ENCODE measurements at places on chromosomes 2 and 18.

DNA sequence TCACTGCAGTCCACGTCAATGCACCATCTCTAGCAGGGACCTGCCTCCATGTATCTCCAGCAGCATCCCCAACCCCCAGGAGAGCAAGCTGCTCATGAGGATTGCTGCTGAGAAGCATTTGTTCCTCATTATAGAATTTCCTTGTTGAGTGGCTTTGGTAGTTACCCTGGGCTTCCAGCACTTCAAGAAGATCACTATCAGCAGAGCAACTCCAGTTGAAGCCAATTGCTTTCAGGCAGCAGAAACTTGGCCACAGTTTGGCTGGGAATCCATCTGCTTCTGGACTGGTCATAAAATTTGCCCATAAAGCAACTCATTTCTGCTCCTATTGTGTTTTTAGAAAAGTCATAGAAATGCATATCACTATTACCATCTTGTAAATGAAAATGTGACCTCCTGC lies 17.4 kb downstream of the TRPM8 start:
- DNase-seq = no peak

DNA sequence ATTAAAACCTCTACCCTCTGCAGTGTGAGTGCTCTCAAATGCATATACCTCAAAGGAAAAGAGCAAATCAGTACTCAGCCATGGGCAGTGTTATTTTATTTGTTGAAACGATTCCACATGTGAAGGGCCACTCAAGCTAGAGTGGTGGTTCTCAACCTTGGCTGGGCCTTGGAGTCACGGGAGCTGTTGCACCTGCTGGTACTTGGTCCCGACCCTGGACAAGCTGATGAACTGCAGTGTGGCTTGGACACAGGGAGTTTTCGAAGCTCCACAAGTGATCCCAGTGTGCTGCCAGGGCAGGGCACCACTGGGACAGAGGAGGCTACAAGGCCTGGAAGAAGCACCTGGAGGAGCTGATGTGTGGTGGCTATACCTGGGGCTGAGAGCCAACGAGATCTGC lies 19.7 kb downstream of the GNLY start:
- DNase-seq = no peak

DNA sequence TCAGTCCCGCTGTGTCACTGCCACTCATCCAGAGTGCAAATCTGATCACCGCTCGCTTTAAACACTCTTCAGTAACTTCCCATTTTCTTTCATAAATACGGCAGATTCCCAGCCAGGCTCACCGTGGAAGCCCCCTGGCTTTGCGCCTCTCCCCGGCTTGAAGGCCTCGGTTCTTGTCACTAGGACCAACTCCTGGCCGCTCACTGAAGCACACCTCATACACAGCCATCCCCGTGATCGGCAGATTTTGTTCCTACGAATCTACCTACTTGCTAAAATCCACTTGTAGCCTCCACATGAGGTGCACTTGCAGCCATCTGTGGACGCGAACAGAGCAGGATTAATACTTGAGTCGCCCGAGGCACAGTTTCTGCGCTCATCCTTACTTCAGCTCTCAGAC lies 462.4 kb upstream of the MYT1L start:
- no peak for DNase-seq

GRCh38 chr2:239762655-239763269 lies 262.4 kb downstream of the NDUFA10 start:
- DNase-seq = no peak

- no peak for DNase-seq
Observed at GRCh38 chr2:139045524-139045923, 265.3 kb upstream of the NXPH2 start.

DNA sequence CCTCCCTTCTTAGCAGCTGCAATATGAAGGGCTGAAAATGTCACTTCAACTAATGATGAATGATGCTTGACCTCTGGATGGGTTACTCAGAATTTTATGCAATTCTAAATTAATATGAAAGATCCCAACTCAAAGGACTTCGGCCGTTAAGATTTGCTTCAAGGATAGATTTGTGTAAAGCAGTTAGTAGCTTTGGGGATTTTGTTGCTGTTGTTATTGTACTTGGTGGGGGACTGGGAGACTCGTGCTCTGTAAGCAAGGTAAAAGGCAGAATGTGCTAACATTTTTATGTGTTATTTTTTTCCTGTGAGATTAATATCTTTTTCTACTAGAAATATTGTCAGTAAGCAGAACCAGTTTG lies 478.8 kb downstream of the ARHGAP15 start:
- no peak for DNase-seq

DNA sequence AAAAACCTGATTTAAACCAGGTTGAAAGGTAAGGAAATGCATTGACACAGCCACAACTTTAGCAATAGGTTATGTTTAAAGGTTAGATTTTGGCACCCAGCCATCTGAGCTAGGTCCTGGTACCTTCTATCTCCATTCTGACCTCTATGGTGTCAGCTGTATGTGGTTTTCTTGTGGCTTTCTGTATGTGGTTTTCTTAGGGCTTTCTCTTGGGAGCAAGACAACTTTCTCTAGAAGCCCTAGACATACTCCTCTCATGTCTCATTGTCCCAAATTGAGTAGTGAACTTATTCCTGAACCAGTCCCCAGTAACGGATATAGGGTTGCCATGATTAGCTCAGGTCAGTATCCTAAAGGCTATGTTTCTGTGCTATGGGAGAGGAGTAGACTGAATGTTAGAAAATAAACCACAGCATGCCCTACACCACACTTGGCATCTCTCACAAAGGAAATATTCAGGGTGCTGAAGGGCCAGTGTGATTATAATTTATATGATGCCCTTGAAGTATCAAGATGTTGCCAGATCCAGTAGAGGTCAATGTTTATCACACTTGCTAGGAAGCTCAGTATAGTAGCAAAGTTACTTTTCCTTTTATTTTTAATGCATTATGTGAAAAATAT lies 176.1 kb downstream of the CAPN13 start:
- DNase-seq = no peak

GRCh38 chr2:109351164-109351756 lies 222.3 kb downstream of the SH3RF3 start:
- no peak for DNase-seq

DNA sequence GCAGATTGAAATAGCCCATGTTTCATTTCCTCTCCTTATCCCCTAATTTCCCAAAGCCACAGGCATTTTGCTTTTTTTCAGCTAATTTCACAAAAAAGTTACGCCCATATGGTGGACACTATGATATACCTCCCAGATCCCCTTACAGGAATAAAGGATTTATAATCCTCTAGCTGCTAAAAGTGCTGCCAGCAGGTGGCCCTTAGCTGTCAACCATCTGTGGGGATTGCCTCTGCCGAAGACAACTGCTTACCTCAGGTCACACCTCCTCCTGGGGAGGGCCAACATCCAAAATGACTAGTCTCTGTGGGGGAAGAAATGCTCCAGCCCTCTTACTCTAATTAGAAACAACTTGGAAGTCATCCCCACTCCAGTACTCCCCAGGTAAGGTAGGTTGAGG lies 61.0 kb upstream of the EPB41L3 start:
- DNase-seq = no peak

GRCh38 chr18:27349284-27349882 lies 164.3 kb upstream of the CHST9 start:
- no peak for DNase-seq

DNA sequence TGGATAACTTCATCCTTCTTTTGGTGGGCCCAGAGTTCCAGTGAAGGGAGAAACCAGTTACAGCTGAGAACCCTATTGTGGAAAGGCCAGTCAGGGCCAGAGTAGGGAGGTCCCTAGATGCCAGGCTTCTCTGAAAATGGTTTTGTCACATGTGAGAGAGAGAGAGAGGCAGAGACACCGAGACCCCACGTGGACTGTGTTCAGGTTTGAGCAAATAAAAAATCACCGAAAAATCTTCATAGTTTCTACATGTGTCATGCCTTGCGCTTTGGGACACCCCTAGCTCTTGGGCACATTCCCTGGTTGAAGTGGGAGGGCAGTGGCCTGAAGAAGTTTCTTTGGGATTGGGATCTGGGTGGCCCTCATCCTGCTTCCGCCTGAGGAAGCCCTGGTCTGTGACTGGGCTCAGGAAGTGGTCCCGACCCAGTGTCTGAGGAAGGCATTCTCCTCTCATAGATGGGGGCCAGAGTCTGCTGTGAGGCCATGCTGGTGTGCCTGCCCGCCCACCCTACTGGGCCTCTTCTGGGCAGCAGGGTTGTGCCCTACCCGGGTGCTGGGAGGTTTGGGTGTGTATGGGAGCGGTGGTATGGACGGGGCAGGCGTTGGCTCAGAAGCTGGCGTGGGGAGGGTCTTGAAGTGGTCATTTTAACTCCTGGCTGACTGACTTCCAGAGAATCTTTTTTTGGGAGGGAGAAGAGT lies 16.1 kb downstream of the NCK2 start:
- DNase-seq = no peak

- DNase-seq = no peak
Observed at GRCh38 chr2:149446748-149447147, 116.4 kb downstream of the LYPD6 start.

DNA sequence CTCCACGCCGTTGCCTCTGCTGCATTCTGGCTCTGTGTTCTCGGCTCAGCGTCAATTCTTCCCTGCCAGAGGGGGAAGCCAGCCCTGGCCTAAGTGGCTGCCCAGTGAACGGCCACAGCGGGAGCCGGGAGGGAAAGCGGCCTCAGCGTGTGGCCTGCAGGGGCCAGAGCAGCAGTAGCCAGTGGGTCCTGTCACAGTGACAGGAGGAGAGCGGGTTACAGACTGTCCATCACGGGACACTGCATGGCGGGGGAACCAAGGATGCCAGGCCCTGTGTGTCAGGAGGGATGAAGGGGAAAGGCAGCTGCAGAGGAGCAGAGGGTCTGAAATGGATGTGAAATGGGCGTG lies 39.7 kb downstream of the PDIA6 start:
- DNase-seq = no peak

GRCh38 chr2:29246383-29247300 lies 131.4 kb downstream of the CLIP4 start:
- no peak for DNase-seq

GRCh38 chr18:48034651-48035555 lies 104.4 kb upstream of the SMAD2 start:
- no peak for DNase-seq

Data from activated CD4-positive, alpha-beta T cell treated with anti-CD3 and anti-CD28 coated beads for 24 hours (primary cell).